ENCODE measurements at places on chromosomes 5 and 9.

- no peak for DNase-seq
Measured at GRCh38 chr9:818958-819357, 22.5 kb upstream of the DMRT1 start.

DNA sequence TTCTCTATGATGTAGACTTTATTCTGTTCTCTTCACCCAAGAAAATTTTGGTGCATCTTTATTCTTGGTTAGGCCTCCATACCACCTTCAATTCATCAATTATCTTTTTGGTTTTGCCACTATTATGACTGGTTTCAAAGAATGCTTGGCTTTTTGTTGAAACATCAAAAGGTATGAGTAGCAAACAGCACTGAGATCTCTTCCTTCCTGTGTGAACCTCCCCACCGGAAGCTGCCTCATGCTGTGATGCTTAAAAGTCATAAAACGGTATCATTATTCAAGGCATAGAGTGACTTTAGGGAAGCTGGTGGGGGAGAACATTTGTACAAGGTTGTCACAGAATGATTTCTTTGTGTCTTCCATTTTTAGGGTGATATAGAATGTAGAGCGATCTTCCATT is 70.6 kb downstream of the IQGAP2 start:
- DNase-seq: no peak

- DNase-seq: no peak
Measured at GRCh38 chr9:17318821-17319320, 184.0 kb downstream of the CNTLN start.

DNA sequence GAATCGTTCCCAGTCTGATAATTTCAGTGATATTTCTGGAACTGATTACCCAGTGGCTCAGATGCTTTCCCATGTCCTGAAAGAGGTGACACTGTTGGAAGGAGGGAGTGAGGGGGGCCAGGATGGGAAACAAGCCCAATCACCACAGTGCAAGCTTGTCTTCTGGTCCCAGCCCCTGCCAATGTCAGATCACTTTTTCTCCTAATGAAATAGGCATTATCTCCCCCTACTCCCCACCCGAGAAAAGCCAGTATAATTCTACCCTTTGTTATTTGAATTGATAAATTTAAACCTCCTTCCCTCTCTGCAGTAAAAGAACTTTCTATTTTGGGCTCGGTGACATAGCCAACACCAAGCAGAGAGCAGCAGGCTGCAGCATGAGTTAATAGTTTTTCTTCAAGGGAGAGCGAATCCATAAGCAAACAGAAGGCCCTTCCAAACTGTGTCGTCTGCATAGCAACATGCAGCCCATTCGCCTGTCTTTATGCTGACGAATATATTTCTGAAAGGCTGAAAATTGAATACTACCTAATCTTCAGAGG is 14.6 kb upstream of the PPP2CA start:
- DNase-seq: peak; percentile 62

- no peak for DNase-seq
Measured at GRCh38 chr5:127003798-127004495, 26.4 kb downstream of the MARCHF3 start.

- no peak for DNase-seq
Measured at GRCh38 chr9:97510797-97511654, 9.6 kb downstream of the TMOD1 start.

DNA sequence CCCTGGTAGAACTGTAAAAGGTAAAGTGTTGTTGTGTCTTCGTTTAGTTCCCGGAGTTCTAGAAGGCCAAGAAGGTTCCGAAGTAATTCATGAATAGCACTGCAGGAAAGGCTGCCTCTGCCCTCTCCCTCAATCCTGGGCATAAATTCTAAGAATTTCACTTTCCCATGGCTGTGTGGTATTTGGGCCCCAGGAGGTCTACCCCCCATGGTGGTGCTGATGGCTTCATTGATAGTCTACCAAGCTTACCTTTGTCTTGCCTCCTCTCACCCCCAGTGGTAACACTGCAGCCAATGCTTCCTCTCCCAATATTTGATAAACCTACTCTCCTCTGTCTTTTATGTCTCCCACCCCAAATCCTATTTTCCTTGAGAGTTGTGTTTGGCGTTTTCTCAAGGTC is 39.5 kb downstream of the ADAMTS16 start:
- DNase-seq: no peak

DNA sequence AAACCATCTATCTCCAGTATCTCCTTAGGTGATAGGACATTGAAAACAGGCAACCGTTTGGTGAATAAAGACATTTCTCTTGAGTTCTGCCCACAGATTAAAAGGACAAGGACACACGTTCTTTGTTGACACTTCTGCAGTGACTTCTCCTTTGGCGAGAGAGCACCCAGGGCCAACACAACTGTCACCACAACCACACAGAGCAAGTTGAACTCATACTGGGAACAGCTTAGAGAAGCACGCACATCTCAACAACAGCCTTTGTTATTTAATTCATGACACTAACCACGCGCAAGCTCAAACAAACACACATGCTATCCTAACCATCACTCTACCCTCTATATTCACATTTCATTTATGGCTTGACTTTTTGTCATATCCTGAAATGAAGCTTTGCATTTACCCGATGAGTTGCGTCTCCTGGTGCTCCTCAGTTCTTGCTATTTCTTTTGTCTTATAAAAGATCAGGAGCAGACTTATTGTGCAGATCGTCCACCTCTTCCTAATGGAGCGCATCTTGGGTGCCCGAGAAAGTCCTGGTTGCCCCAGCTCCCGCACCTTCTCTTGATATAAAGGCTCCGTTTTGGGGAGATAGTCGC is 543 bp downstream of the ST8SIA4 start:
- no peak for DNase-seq

GRCh38 chr5:32331217-32331934 is 18.6 kb upstream of the MTMR12 start:
- no peak for DNase-seq

All from amygdala (tissue), 56 donors.